ENCODE measurements at places on chromosomes 12 and 14. TPM values are rescaled to one million over a fixed set of nuclear protein-coding genes. Genes with fewer than 3 reads are reported as not detected.

- DNase-seq = no peak
Measured at GRCh38 chr14:44979273-44979672, 17.3 kb downstream of the TOGARAM1 start.

GRCh38 chr14:100671386-100671901 lies 55.2 kb upstream of the DLK1 start:
- DNase-seq = no peak

DNA sequence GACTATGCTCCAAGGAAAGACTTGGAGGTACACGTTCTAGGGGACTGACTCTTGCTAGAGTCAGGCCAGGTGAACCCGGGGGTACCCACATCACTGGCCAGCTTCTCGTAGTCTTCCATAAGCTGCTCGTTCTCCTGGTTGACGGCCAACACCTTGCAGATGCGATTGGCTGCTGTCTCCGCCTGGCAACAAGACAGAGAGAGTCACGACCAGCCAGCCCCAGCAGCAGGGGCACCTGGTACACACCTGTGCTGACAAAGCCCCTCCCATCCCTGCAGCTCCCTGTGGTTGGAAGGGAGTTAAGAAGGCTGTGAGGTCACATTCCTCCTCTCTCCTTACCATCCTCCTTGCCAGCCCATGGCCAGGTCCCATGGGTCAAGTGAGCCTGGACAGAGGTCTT lies 85.5 kb downstream of the ACTN1 start:
- no peak for DNase-seq

- DNase-seq = no peak
Measured at GRCh38 chr12:43840338-43840737, 4.5 kb downstream of the TMEM117 start.

DNA sequence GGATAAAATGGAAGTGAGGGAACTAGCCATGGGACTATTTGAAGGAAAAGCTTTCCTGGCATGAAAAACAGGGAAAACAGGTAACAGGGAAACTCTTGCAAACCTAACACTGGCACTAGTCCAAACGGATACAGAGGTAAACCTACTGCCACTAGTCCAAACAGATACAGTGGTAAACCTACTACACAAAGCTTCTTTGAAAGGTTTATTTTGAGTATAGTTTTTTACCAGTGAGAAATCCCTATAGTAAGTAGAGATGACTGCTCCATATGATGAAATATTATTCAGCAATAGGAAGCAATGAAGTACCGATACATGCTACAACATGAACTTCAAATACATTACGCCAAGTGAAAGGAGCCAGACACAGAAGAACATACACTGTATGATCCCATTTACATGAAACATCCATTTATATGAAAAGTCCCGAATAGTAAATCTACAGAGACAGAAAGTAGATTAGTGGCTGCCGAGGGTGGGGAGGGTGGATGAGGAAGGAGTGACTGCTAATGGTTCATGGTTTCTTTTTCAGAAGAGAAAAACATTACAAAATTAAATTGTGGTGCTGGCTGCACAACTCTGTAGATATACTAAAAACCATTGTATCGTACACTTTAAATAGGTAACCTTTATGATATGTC lies 25.5 kb downstream of the SPTLC2 start:
- DNase-seq = no peak

- no peak for DNase-seq
Measured at GRCh38 chr12:89436062-89436461, 83.8 kb upstream of the DUSP6 start.

Gene NR2C1
- 34.4 TPM for total RNA-seq

Gene RAD51AP1
- 0.58 TPM for total RNA-seq

Data from esophagus muscularis mucosa (tissue), 4 donors.